ENCODE measurements at places on chromosomes 16 and 17. TPM values are rescaled to one million over a fixed set of nuclear protein-coding genes. Genes with fewer than 3 reads are reported as not detected.

Gene NT5M
- total RNA-seq, result 2.7 TPM

DNA sequence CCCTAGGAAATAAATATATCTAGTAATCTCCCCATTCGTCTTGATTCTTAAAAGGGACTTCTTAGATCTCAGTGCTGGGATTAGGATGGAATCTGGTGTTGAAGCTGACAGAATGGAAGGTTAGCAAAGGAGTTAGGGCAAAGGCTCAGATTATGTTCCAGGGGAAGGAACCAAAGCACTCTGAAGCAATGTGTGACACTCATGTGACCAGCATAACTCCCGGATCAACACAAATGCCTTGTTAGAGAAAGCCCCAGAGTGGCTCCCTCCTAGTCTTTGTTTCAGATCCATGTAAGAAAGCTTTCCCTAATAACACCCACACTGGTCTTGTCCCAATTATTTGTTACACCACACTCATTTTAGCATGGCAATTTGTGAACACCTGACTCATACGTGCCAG, 62.6 kb upstream of the ERN1 start:
- no peak for DNase-seq

Gene ADGRG1
- total RNA-seq, result 4.9 TPM

GRCh38 chr17:61053469-61053868, 346.2 kb upstream of the TBX2 start:
- no peak for DNase-seq

- DNase-seq, result no peak
These were observed 31.1 kb downstream of the ARHGAP17 start for GRCh38 chr16:24984101-24984500.

- DNase-seq, result no peak
These were observed 12.7 kb upstream of the APRT start for GRCh38 chr16:88824256-88825077.

DNA sequence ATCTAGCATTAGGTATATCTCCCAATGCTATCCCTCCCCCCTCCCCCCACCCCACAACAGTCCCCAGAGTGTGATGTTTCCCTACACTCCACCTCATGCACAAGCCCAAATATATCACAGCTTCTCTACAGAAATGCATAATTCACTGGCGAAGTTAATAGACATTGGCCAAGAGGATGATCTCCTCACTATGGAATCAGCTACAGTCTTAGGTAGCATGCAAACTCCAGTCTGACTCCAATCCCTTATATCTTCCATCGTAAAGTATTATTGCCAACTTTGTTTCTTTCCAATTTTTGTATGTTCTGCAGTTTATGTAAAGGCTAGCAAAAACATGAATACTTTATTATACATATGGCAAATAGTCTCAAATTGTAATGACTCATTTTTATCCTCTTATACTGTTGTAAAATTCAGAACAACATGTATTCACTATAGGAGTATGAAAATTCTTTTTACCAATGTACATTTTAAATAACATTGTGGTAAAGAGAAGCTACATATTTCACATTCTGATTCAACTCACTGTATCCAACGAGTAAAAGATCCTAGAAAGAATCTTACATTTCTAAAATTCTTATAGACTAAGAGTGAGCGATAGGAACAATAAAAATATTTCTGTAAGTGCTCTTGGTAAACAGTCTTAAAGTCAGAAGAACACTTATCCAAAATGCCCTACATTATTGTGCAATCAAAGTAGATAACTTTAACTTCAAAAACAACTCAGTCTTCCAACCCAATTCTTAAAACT, 871 bp downstream of the ABCA8 start:
- no peak for DNase-seq

- DNase-seq, result no peak
These were observed 56.1 kb upstream of the ZC3H18 start for GRCh38 chr16:88514070-88514469.

Gene KRTAP3-2
- total RNA-seq, result not detected

- DNase-seq, result no peak
These were observed 8.1 kb upstream of the ATXN7L3 start for GRCh38 chr17:44207743-44208142.

Gene TBC1D3
- total RNA-seq, result 0.69 TPM

Gene CD300LD
- not detected for total RNA-seq

Gene CDRT4
- 0.80 TPM for total RNA-seq

DNA sequence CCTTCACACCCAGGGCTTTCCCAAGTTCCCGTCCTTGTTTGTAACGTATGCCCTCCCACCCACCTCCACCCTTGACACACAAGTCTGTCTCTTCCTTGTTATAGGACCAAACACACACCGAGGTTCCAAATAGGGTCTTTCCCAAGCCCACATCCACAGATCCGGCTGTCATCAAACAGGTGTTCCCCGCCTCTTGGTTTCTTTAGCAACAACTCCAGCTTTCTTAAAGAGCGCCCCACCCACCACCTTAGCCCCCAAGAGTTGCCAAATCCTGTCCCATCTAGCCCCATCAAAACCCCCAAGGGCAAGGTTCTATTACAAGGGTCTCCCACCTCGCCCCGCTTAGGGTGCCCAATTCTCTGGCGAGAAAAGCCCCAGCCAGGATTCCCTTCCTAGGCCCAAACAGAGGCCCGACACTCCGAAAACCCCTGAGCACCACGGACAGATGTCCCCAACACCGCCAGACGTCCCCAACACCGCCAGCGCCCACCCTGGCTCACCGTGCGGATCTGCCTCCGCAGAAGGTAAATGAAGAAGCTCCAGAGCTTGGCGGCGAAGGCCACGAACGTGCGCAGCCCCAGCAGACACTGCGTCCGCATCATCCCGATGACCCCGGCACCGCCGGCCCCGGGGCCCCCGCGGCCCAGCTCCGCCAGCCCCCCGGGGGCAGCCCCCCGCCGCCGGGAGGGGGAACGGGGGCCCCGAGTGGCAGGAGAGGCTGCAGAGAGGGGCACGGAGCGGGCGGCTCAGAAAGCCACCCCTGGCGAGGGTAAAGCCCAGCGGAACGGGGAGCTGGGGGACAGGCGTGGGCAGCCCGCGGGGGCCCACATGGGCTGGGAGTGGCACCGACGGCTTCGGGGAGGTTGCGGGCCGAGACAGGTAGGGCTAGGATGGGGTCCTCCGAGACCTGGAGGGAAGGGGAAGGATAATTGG, 573 bp downstream of the CTDNEP1 start:
- DNase-seq, result no peak

- DNase-seq, result peak; percentile 43
These were observed 41.5 kb upstream of the CDH5 start for GRCh38 chr16:66324815-66325515.

DNA sequence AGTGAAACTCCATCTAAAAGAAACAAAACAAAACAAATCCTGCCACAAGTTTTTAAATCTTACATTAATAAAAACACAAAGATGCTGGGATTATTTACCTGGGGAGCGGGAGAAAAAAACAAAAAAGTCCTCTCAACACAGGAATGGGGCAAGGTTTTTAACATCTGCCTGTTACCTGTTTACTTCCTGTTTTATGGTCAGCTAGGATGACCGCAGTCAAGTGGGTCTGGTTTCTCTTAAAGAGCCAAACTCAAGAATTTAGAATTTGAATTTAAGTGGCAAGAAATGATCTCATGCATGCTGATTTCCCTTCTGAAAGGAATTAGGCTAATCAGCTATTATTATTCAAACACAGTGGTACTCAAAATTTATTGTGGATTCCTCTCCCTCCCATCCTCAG, 39.7 kb upstream of the TBC1D3K start:
- no peak for DNase-seq

Gene OR3A3
- total RNA-seq, result 0.23 TPM

Gene ZG16
- total RNA-seq, result not detected
